Muscle of leg (tissue), 16 donors: ENCODE measurements at places on chromosomes 13 and 19. TPM values are rescaled to one million over a fixed set of nuclear protein-coding genes. Genes with fewer than 3 reads are reported as not detected.

DNA sequence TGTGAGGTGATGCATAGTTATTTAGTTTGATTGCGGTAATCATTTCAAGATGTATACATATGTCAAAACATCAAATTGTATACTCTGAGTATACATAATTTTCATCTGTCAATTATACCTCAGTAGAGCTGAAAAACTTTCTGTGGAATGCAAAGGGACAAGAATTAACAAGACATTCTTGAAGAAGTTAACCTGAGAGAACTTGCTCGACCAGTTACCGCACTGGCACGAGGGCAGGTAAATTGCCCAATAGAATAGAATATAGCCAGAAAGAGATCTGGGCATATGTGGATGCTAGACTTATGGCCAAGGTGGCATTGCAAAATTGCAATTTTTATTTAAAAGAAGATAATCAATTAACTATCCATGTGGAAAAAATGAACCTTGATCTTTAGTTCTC lies 42.3 kb upstream of the GJB6 start:
- DNase-seq: no peak

- DNase-seq: no peak
These were observed 1097.8 kb upstream of the SLC10A2 start for GRCh38 chr13:104163866-104164630.

- no peak for DNase-seq
These were observed 841 bp upstream of the ZNF223 start for GRCh38 chr19:44050740-44051649.

GRCh38 chr19:53865918-53866864 lies 1.5 kb upstream of the MYADM start:
- peak; percentile 95 for DNase-seq

The PRODH2 gene
- total RNA-seq: not detected

The ZNF492 gene
- total RNA-seq: 1.4 TPM

- DNase-seq: peak; percentile 8
These were observed 13.9 kb upstream of the MADCAM1 start for GRCh38 chr19:482186-483041.

DNA sequence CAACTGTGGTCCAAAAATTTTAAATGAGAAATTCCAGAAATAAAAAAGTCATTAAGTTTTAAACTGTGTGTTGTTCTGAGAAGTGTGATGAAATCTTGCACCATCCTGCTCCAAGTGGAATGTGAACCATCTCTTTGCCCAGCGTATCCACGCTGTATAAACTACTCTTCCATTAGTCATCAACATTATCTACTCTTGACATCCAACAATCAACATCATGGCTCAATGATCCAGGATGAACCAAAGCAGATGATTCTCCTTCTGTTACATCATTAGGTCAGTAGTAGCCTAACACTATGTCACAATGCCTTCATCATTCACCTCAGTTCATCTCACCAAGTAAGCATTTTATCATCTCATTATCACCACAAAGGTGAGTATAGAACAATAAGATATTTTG lies 55.3 kb downstream of the SUCLA2 start:
- DNase-seq: no peak

The CLEC4G gene
- total RNA-seq: 0.13 TPM

GRCh38 chr13:24275041-24275440 lies 34.3 kb upstream of the C1QTNF9 start:
- no peak for DNase-seq

DNA sequence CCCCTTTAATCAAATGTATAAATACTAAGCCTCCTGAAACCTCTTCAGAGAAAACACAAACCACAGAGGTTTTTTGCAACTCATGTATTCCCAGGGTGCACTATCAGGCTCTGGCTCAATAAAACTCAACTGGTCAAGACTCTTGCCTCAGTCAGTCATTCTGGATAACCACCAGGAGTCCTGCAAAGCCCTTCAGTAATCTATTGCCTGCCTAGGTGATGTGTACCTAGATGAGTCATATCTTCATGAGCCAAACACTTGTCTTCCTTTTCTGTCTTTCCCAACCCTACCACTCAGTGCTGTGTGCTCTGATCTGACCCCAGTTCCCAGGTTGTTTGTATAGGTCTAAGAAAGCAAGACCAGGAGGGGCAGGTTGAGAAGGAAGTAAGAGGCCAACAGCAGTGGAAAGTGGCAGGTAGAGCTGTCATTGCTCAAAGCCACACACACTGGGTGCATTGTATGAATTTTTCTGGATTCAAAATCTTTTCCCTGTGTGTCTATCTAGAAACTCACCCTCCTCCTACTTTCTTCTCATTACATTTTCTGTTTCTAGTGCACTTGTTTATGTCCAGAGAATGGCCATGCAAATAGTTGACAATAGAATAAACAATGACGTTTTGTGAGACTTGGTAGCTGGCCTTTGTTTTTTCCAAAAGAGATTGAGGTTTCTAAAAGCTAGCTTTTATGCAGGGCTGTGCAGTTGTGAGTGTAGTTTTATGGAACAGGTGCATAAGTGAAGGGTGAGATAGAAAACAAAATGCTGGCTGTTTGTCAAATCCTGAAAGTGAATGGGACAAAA lies 48.1 kb downstream of the PSG1 start:
- DNase-seq: no peak

The NAPSA gene
- 0.40 TPM for total RNA-seq

The IFNL1 gene
- not detected for total RNA-seq

The ZNF836 gene
- total RNA-seq: 15.4 TPM

The GSK3A gene
- 11.6 TPM for total RNA-seq

GRCh38 chr19:6271251-6271650 lies 8.5 kb downstream of the MLLT1 start:
- DNase-seq: no peak

- peak; percentile 45 for DNase-seq
These were observed 228.5 kb downstream of the NDFIP2 start for GRCh38 chr13:79709471-79709870.

GRCh38 chr13:59047546-59047945 lies 1116.2 kb downstream of the DIAPH3 start:
- no peak for DNase-seq

DNA sequence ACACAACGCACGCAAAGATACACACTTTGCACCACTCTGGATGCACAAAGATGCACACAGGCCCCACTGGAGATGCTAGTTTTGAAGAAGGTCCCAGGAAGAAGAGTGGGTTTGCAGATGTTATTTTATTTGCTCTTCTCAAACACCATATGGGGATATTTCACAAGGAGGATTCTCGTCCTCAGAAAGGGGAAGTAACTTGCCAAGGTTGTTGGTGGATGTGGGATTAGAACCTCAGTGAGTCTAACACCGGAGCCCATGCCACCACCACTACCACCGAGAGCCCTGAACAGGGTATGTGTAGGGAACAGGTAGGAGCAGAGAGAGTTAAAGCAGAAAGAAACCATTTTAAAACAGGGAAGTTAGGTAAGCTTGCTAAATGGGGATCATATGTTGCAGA lies 9.6 kb upstream of the CEACAM6 start:
- no peak for DNase-seq

GRCh38 chr13:51229731-51230130 lies 7.5 kb downstream of the FAM124A start:
- DNase-seq: no peak

- peak; percentile 59 for DNase-seq
These were observed 951 bp upstream of the POSTN start for GRCh38 chr13:37599519-37599918.

GRCh38 chr13:64755961-64756360 lies 2474.2 kb downstream of the PCDH9 start:
- peak; percentile 14 for DNase-seq

- no peak for DNase-seq
These were observed 441.7 kb downstream of the OXGR1 start for GRCh38 chr13:96552559-96552958.

DNA sequence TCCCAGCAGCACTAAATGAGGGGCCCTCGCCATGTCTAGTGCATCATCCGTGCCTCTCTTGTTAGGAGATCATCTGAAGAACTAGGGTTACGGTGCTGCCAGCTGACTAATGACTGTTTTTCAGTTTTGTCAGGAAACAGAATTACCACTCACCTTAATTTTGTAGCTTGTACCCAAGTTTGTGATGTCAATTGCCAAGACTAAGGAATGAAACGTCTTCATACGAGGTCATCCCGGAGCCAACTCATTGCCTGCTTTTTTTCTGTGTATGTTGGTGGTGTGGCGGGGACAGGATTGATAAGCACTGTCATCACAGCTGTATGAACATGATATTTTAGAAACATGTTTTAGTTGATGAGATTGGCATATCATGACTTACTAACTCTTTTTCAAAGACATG lies 100.6 kb downstream of the TNFRSF19 start:
- DNase-seq: no peak

The SLC7A10 gene
- total RNA-seq: 4.7 TPM

- peak; percentile 19 for DNase-seq
These were observed 29.8 kb downstream of the NFIX start for GRCh38 chr19:13024951-13025697.

DNA sequence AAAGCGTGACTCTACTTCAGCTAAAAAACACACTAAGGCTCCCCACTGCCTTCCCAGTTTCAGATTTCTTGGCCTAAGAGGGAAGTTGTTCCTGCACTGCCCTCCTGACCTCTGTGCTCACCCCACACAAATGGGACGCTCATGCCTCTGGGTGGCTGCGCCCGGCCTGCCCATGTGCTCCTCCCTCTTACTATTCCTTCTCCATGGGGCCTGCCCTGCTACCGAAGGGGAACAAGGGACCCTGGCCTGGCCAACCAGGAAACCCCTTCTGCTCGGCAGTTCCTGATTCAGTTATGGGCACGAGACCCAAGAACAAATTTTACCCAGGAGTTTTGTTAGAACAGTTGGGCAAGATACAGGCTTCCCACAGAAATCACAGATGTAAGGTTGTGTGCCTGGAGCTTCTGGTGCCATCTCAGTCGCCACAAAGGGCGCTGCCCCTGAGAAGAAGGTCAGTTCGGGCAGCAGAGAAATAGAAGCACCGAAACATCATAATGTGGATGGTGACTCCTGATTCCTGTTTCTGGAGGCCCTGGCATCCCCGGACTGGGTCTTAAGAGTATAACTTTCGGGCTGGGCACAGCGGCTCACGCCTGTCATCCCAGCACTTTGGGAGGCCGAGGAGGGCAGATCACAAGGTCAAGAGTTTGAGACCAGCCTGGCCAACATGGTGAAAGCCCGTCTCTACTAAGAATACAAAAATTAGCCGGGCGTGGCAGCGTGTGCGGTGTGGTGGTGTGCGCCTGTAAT lies 5.4 kb upstream of the PLPP2 start:
- DNase-seq: no peak

The SCN1B gene
- 3.2 TPM for total RNA-seq

DNA sequence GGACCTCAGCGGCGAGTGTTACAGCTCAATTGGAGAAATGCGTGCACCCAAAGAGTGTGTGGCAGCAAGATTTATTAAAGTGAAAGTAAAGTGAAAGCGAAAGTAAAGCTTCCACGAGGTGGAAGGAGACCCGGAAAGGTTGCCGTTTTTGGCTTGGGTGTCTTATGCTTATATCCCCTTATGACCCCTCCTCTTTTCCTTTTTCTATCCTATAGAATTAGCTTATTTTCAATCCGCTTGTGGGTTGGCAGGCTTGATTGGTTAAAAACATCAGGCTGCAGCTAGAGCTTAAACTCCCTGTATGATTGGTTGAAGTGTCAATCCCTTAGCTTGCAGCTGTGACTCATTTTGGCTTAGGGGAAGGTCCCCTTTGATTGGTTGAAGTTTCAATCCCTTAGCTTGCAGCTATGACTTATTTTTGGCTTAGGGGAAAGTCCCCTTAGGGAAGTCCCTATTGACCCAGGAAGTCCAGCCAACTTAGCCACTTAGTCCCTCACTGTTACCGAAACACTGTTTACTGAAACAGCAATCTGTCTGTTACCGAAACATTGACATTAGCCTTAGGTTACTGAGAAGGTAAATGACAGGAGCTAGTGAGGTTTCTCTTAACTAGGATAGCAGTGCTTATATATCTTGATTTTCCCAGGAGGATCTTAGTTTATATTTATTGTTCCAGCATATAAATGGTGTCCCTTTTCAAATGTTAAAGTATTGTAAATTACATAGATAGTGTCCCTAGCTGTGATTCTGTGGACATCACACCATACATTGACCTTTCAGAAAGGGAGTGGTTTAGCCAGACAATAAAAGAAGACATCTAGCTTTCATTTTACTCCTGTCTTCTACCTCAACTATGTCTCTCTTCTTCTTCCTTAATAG lies 575.8 kb downstream of the DACH1 start:
- peak; percentile 15 for DNase-seq

DNA sequence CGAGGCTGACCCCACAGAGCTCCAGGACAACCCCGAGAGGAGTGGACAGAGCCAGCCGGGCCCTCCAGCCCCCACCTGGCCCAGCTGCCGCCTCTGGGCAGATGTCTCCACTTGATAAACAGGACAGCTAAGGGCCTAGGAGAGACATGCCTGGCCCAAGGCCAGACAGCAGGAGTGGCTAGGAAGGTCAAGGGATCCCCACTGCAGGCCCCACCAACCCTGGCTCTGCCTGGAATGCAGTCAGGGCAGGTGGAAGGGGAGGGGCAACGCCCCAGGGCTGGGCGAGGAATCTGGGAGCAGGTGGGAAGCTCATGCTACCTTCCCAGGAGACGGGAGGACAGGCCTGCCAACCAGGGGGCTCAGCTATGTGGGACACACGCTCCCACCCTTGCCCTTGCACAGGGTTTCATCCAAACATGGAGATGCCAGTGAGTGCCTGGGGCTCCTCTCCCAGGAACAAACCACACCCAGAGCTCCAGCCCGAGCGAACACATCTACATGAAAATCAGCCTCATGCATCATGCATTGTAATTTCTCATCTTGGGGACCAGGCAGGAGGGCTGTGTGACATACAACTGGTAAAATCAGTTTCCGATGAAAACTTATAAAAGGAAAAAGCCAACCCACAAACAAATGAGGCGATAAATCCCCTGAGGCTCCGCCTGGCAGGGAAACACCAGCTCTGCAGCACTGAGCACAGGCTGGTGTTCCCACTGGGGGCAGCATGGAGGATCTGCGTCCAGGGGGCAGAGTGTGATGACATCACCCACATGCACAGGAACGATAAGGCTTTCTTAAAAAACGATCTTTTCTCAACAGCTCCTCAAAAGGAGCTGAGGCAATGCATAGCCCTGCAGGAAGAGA lies 25.0 kb downstream of the SH3GL1 start:
- peak; percentile 77 for DNase-seq

DNA sequence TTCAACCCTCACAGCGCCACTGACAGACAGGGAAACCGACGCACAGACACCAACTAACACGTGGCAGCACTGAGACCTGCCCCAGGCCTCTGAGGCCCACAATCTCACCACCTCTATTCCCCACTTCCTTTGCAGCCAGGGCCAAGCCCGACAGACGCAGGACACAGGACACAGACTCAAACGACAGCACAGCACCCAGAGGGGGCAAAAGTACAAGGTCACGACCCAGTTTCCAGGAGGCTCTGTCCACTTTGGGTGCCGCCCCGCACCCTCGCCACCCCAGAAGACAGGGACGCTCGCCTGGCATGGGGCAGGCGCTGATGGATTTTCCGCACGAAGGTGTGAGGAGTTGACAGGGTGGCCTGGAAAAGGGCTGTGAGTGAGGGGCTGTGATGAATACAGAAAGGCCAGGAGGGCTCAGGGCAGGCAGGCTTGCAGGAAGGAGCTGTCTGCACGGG lies 48.8 kb downstream of the MLLT1 start:
- no peak for DNase-seq
